ENCODE measurements at places on chromosomes 6 and 20. TPM values are rescaled to one million over a fixed set of nuclear protein-coding genes. Genes with fewer than 3 reads are reported as not detected.

ZNF831 gene
- total RNA-seq: not detected

ULBP2 gene
- 4.2 TPM for total RNA-seq

GHRH gene
- not detected for total RNA-seq

MLIP gene
- total RNA-seq: 0.32 TPM

BPIFB1 gene
- total RNA-seq: not detected

MED23 gene
- total RNA-seq: 48.2 TPM

SLC35B2 gene
- total RNA-seq: 64.6 TPM

SYNDIG1 gene
- total RNA-seq: 1.2 TPM

RBBP8NL gene
- not detected for total RNA-seq

APOBEC2 gene
- total RNA-seq: not detected

REPS1 gene
- total RNA-seq: 33.1 TPM

ERVFRD-1 gene
- total RNA-seq: not detected

PSMB1 gene
- total RNA-seq: 322 TPM

NQO2 gene
- total RNA-seq: 45.2 TPM

TINAG gene
- total RNA-seq: 0.13 TPM

KHDC1L gene
- total RNA-seq: 0.26 TPM

SAMD5 gene
- total RNA-seq: 2.8 TPM

KIFC1 gene
- total RNA-seq: 15.9 TPM

ADGB gene
- total RNA-seq: not detected

HLA-DQB2 gene
- total RNA-seq: not detected

SLC25A27 gene
- 18.9 TPM for total RNA-seq

LINC00237 gene
- total RNA-seq: not detected

HS3ST5 gene
- not detected for total RNA-seq

PKIG gene
- total RNA-seq: 90.5 TPM

FABP7 gene
- not detected for total RNA-seq

GABRR1 gene
- not detected for total RNA-seq

C6orf52 gene
- 0.65 TPM for total RNA-seq

FAM162B gene
- not detected for total RNA-seq

MCCD1 gene
- not detected for total RNA-seq

TRIM15 gene
- not detected for total RNA-seq

TSBP1 gene
- total RNA-seq: not detected

CFB gene
- 34.6 TPM for total RNA-seq

SEL1L2 gene
- not detected for total RNA-seq

KCNB1 gene
- total RNA-seq: 6.1 TPM

UNC5CL gene
- total RNA-seq: 0.26 TPM

MCHR2 gene
- total RNA-seq: not detected

Data from articular chondrocyte of knee joint (primary cell).